SJCRH30 (cell line): ENCODE measurements at places on chromosomes 16 and 17. TPM values are rescaled to one million over a fixed set of nuclear protein-coding genes. Genes with fewer than 3 reads are reported as not detected.

KRTAP2-3 gene
- total RNA-seq: not detected in 2 replicates

KRT36 gene
- not detected in 2 replicates for total RNA-seq

BAIAP3 gene
- 0.13 and 0.34 TPM in 2 replicates for total RNA-seq

HSD17B2 gene
- total RNA-seq: not detected in 2 replicates

KCNJ2 gene
- 0.13 and 0.16 TPM in 2 replicates for total RNA-seq

OTOP3 gene
- not detected in 2 replicates for total RNA-seq

GDE1 gene
- 39.5 and 45.3 TPM in 2 replicates for total RNA-seq

- no peak for DNase-seq
Measured at GRCh38 chr17:73950593-73950914, 252.9 kb upstream of the RPL38 start.

DNA sequence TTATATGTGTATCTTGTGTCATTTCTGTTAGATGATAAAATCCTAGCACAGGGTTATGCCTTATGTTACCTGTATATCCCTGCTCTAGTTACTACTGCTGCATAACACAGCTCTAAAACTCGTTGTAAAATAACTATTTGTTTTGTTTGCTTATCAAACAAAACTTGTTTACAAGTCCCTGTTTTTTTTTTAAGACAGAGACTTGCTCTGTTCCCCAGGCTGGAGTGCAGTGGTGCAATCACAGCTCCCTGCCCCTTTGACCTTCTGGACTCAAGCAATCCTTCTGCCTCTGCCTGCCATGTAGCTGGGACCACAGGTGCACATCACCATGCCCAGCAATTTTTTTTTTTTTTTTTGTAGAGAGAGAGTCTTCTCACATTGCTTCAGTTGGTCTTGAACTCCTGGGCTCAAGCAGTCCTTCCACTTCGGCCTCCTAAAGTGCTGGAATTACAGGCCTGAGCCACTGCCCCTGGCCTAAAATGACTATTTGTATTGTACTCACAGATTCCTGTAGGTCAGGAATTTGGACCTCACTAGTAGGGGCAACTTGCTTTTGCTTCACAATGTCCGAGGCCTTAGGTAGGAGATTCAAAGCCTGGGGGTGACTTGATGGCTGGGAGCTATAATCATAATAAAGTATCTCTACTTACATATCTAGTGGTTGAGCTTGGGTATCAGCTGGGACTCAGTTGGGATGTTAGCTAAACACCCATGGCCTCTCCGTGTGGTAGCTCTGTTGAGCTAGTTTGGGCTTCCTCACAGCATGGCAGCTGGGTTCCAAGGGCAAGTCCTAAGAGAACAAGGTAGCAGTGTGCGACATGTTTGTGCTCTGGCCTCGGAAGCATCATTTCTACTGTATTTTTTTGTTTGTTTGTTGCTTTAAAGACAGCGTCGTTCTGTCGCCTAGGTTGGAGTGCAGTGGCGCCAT, 12.6 kb downstream of the DUSP14 start:
- DNase-seq: no peak

GRCh38 chr16:78045865-78046581, 23.7 kb downstream of the CLEC3A start:
- DNase-seq: peak; percentile 4

DNA sequence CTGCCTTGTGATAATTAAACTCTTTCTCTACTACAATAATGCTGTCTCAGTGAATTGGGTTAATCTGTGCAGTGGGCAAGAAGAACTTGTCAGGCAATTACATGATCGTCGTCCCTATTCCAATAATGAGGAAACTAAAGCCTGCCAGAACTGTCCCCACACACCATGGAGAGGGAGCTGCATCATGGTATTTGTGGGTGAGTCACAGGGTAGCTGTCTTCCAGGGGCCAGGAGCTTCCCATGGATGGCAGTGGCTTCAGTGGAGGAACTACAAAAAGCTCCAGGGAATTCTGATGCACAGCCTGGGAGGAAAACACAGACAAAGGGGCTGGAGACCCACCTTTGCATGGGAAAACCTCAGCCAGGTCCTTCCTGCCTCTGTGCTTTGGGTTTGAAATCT, 83.3 kb upstream of the C16orf82 start:
- DNase-seq: no peak

- DNase-seq: peak; percentile 19
Measured at GRCh38 chr16:82999711-83000110, 372.9 kb downstream of the CDH13 start.

DNA sequence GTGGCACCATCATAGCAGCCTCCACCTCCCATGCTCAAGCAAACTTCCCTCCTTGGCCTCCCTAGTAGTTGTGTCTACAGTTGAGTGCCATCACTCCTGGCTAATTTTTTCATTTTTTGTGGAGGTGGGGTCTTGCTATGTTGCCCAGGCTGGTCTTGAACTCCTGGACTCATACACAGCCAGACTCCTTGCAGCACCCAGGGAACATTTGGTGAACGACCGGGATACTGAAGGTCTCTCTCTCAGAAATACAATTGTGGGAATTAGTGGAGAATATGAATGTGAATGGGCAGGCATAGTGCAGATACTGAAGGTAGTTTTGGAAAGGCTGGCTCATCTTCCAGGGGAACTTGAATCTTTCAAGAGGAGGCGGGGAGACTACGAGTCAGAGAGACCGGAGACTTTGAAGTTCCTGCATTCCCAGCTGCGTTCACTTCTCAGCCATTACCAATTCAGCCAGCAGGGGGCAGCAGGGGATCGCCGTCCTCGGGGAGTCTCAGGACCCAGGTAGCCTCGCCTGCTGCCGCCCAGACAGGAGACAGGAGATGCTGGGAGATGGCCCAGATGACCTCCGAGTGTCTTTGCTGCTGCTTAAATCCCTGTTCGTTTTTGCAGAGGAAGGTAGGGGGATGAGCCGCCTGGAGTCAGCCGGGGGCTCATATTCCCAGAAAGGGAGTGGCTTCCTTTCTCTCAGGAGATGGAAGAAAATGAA, 68.6 kb downstream of the HAPSTR1 start:
- peak; percentile 43 for DNase-seq

- DNase-seq: no peak
Measured at GRCh38 chr16:54493061-54493460, 206.5 kb upstream of the IRX3 start.

DNA sequence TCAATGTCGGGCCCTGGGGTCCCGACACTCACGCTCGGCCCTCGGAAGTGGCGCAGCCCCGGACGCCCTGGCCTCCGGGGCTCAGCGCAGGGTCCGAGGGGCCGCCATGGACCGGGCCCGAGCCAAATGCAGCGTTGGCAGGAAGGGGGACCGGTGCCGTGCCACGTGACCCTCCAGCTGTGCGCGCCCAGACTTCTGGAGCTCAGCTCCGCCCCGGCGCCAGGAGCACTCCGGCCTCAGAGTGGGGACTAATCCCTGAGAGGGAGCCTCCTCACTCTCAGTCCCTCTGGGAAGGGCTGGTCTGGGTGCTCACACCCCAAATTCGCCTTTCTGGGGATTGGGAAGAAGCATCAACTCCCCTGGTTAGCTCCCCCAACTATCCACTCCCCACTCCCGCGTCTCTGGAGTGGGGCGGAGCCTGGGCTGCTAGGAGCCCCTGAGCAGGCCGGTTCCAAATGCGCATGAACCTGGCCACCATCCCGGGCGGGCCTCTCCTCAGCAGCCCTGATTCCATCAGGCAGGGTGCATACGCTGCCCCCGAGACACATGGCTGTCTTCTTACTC, at the start of gene B3GNT9:
B3GNT9 (minus strand) TSS at position 166 of the 564 bp plus-strand sequence. CDS start 513 bp downstream, outside the sequence.
- DNase-seq: peak; percentile 89

DNA sequence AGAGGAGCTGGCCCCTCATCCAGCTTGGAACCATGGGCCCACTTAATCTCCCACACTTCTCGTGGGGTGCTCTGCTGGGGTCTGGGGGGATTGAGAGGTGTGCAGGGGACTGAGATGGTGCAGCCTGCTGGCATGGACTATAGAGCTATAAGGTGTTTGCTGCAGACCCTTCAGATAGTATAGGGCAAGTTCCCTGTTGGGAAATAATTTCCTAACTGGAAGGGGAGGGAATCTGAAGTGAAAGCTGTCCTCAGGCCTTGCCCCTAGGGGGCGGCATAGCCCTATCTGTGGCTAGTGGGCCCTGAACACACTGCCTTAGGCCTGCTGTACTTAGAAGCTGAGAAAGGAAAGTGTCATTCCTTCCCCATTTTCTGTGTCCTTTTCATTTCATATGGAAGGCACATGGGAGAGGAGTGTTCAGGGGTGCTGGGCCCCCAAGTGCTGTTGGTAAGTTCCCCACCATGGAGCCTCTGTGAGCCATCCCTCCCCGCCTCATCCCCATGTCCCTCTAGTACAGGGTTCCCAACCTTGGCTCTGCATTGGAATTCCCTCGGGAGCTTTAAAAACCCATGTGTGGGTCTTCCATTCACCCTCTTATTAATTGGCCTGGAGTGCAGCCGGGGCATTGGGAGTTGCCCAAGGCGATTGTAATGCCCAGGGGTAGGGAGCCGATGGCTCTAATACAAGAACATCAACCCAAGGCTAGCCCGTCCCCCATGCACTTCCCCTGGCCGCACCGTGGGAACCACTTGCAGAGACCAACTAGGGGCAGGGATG, 19.7 kb downstream of the GOSR2 start:
- DNase-seq: peak; percentile 94

DNA sequence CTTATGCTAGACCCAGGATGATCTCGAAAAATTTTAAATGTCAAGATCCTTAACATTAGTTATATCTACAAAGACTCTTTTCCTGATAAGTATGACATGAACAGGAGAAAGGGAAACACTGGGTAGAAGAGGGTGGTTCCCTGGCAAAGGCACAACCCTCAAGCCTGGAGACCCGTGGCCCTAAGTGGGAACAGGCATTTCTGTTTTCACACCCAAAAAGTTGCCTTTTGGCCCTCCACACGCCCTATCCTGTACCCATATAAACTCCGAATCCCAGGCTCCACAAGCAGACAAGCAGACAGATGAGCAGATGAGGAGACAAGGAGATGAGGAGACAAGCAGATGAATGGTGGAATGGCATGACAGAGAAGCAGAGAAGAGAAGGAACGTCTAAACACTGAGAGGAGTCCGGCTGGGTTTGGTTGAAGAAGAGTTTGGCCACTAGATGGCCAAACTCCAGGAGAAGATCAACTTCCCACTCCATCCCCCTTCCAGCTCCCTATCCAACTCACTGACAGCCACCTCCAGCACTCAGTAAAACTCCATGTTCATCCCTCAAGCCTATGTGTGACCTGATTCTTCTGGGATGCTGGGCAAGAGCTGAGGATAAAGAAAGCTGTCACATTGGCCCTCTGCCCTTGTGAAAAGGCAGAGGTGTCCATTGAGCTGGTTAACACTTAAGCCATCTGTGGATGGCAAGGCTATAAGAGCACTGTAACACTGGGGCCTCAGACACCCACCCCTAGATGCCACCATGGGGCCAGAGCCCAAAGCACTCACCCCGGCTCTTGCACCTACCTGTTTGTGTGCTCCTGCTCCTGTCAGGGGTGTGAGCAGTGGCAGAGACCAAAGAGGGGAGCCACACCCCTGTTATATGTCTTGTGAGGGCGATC, 139.6 kb upstream of the FAM20A start:
- no peak for DNase-seq
